ENCODE measurements at places on chromosomes 16 and 17.

- DNase-seq, result no peak
Measured at GRCh38 chr16:17019366-17019765, 451.4 kb downstream of the XYLT1 start.

- no peak for DNase-seq
Measured at GRCh38 chr17:77287432-77288068, 146.8 kb downstream of the SEC14L1 start.

DNA sequence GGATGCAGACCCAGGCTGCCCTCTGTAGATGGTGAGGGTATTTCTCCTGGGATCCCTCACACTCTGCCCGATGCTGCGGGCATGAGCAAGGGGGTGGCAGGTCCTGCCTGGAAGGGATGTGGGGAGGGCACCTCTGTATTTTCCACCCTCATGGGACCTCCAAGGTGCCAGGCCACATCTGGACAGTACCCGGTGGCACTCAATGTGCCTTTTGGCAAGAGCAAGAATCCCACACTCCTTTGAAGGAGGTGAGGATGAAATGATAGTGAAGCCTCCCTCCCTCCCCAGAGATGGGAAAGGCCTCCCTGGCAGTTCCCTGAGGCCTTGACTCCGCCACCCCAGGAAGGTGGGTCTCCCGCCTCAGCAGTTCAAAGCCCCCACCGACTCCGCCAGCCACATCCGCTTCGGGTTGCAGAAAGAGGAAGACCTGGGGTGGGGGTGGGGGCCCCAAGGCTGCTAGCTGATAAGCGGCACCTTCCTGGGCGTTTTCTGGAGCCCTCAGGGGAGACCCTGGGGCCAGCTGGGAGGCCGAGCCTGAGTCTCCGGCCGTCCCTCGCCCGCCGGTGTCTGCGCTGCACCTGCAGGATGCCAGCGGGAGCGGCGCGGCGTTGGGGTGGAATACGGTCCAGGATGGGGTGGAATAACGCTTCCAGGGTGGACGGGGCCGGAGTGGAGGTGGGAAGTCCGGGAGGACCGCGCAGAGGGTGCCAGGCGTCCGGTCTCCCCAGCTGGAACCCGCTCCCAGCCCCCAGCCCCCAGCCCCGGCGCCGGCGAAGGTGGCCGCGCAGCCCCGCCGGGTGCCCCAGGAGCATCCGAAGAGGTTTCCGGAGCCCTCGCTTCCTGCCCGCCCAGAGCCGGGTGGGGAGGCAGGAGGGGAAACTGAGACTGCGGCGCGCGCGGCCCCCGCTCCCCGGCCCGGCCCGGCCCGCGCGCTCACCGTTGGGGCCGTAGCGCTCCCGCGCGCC lies 718 bp downstream of the ATP2A3 start:
- DNase-seq, result no peak

- DNase-seq, result no peak
Measured at GRCh38 chr16:23505671-23506605, 4.4 kb downstream of the GGA2 start.

DNA sequence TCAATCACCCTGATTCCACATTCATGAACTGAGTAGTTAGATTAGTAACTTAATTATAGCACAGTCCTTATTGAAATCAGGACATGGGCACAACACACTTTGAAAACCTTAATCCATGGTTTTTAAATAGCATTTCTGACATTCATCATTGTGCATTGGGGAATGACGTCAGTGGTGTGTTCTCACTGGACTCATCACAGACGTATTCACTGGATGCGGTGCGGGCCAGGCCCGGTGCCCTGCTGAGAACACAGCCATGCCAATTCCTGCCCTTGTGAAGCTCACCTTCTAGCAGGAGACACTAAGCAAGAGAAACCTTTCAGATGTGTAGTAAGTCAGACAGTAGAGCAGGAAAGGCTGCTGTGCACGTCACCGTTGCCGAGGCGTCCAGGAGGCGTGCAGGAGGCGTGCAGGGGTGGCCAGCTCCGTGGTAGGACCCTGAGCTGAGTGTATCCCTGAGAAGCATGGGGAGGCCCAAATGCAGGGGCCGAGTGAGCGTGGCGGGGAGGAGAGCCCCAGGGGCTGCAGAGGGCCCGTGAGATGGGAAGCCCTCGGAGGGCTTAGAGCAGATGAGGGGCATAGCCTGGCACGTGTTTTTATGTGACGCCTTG lies 12.9 kb downstream of the BANP start:
- no peak for DNase-seq

- no peak for DNase-seq
Measured at GRCh38 chr16:85798901-85799496, 345 bp downstream of the EMC8 start.

DNA sequence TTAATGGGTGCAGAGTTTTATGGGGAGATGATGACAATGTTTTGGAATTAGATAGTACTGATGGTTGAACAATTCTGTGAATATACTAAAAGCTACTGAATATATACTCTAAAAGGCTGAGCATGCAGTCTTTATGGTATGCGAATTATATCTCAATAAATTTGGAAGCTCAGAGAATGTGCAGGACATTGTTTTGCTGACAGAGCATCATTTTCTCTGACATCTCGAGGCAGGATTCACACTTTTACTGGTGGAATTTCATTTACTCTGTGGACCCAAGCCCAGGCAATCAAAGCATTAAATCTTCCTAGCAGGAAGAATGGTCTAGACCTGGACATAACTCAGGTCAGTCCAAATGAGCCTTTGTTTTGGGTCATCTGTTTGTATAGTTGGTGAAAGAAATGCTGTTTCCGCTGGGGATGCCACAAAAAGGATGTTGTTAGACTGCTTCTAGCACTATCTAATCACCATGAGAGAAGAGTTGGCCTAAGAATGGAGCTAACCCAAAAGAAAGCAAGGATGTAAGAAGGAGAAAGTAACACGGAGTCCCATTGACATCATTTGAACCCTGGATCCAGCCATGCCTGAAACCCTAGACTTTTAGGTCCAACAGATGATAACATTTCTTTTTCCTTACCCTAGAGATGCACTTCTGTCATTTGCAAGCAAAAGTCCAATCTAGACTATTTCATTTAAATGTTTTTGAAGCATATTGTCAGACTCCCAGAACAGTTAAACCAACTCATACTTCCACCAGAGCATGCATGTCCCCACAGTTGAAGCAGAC lies 18.8 kb upstream of the USP10 start:
- DNase-seq, result no peak

DNA sequence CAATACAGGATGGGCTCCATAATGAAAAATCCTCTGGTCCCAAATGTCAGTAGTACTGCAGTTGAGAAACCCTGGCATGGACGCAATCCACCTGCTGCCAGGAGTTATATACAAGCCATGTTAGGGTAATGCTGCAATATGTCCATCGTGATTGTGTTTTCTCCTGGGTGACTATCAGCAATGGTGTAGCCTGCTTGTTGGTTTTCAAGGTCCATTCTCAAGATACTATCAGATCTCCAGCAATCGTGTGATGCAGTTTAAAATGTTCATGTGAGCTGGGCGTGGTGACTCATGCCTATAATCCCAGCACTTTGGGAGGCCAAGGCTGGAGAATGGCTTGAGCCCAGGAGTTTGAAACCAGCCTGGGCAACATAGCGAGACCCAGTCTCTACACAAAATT lies 24.0 kb downstream of the ABCC1 start:
- no peak for DNase-seq

- no peak for DNase-seq
Measured at GRCh38 chr17:31745964-31746600, 113.0 kb downstream of the COPRS start.

GRCh38 chr17:48973806-48974205 lies 5.4 kb upstream of the GIP start:
- DNase-seq, result no peak

GRCh38 chr17:29566473-29567303 lies at the start of gene ABHD15:
Gene ABHD15 (minus strand): TSS chr17:29567037. CDS start chr17:29566966, 71 bp downstream.
- peak; percentile 43 for DNase-seq

- no peak for DNase-seq
Measured at GRCh38 chr16:72875291-72876031, 172.5 kb downstream of the ZFHX3 start.

DNA sequence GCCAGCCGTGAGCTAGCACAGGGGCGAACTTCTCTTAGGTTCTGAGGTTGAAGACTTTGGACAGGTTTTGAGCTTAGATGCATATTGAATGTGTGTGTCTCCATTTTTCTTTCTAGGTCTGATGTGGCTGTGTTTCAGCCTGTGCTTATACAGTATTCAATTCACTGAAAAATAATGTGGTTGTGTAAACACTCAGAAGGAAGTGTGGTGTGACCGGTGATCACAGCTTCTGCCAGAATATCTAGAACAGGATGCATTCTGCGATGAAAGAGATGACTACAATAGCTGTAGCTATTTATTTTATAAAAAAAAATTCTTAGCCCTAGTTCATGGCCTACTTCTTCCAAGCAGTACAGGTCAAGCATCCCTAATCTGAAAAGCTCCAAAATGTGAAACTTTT lies 64.4 kb downstream of the MAP2K6 start:
- no peak for DNase-seq

DNA sequence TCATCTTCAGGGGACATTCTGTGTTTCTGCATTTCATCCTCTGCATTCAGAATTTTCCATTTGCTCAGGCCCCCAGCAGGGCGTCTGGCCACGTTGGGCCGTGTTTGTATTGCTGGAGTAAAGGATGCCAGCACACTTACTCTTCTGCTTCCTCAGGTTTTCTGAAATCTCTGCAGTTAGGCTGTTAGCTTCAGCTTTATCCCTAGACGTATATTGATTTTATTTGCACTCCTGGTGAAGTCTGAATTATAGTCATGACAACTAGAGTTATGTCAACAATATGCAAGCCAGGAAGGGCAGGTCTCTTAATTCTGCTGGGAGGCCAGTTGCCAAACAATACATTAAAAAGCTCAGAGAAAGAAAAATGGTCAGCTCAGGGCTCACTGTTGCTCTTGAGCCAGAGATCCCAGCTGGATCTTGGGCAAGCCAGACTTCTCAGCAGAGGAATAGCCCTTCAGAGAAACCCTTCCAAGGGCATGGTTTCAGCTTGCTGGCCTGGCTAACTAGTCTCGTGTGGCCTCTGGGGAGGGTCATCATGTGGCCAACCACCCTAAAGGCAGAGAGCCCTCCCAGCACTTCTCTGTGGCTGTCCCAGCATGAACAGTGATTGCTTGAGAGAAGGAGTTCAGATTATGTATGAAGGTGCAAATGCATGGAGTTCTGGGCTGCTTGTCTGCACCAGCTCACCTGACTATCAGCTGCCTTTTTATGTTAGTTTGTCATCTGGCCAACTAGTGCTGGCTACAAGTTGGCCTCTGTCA lies 110.2 kb upstream of the CACNG5 start:
- no peak for DNase-seq

- no peak for DNase-seq
Measured at GRCh38 chr16:30478766-30479478, 6.4 kb downstream of the ITGAL start.

GRCh38 chr16:76389126-76389525 lies 111.9 kb downstream of the CNTNAP4 start:
- DNase-seq, result no peak

DNA sequence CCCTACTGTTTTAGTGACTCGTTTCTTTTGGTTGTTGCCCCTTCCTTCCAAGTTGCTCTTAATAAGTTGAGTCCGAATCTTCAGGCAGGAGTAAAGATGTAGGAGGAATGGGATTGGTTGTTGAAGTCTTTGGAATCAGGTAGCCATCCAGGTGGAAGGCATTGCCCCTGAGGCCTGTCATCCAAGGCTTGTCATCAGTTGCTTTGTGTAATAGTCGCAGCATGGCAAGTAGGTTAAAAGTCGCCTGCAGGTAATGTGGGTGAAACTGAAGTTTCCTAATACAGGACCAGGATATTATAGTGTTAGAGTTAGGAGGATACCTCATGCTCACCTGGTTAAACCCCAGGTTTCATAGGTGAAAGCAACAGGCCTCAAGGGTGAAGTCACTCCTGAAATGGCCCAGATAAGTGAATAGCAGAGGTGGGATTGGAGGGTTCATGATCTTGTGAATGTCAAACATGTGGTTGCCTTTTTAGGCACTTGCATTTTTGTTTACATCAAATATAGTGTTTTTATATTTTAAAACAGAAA lies 934 bp downstream of the PCTP start:
- no peak for DNase-seq

DNA sequence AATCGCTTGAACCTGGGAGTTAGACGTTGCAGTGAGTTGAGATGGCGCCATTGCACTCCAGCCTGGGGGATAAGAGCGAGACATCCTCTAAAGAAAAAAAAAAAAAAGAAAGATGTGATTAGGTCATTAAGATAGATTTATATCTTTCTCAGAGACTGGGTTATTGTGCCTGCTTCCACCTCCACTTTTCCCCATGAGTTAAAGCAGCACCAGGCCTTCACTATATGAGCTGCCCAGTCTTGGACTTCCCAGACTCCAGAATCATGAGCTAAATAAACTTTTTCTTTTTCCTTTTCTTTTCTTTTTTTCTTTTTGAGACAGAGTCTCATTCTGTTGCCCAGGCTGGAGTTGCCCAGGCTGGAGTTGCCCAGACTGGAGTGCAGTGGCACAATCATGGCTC lies 19.4 kb upstream of the CDH1 start:
- DNase-seq, result no peak

DNA sequence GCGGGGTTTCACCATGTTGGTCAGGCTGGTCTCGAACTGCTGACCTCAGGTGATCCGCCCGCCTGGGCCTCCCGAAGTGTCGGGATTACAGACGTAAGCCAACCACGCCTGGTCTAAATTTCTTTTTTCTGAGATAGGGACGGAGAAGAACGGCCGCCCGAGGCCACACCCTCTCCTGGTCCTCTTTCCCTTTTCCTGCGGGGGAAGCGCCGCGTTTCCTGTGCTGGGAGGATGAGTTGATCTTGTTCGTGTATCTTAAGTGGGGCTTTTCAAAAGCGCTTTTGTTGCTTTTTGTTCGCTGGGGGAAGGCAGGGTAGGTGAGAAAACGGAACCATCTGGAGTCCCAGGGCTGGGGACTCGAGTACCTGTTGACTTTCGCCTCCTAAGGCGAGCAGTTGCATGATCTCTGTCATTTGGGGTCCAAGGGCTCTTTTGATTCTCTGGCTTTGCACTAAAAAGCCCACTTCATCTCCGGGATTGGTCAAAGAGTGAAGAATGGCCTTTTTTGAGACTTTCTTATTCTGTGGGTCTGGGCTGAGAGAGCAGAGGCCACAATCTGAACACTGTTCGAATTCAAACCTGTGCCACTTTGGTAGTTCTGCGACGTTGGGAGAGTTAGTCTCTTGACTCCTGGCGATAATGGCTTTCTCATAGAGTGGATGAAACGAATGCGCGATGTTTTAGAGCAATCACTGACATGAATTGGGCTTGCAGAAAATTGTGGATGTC lies 1.3 kb downstream of the FUS start:
- DNase-seq, result peak; percentile 28

DNA sequence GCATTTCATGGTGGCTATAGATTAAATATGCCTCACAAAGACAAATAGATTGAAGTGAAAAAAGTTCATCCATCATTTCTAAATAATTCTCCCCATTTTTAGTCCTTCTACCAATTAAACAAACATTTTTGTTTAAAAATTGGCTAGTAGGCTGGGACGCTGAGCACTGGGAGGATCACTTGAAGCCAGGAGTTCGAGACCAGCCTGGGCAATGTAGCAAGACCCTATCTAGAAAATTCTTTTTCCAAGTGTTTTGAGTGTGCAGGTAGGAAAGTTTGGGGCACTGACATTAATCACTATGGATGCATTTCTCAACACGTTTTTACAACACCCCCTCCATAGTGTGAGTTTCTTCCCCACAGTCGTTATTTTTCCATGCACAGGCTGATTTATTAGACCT lies 56.7 kb downstream of the MRC2 start:
- no peak for DNase-seq

GRCh38 chr17:28949185-28950016 lies 1.9 kb downstream of the PHF12 start:
- no peak for DNase-seq

Data from tibial nerve (tissue), 4 donors.